ENCODE measurements at places on chromosomes 12 and 14. TPM values are rescaled to one million over a fixed set of nuclear protein-coding genes. Genes with fewer than 3 reads are reported as not detected.

- peak; percentile 34 for DNase-seq
Measured at GRCh38 chr14:57293866-57294837, 25.4 kb downstream of the AP5M1 start.

GRCh38 chr12:131072451-131073230 lies 118.9 kb downstream of the ADGRD1 start:
- DNase-seq: no peak

DNA sequence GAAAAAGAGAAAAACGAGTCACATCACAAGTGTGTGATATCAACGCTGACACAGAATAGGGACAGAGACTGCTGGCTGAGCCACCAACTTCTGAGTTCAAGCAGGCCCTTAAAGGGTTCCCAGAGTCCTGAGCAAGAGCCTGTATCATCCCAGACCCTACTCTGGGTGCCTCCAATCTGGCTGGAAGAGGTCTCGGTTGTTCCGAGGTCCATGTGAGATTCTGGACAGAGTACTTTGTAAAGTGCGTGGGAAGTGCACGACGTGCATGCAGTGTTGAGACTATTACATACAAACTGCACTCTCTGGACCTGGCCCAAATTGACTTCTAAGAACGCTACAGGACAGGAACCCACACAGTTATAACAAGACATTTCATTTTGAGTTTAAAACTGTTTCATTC lies 40.6 kb downstream of the MOK start:
- DNase-seq: no peak

DNA sequence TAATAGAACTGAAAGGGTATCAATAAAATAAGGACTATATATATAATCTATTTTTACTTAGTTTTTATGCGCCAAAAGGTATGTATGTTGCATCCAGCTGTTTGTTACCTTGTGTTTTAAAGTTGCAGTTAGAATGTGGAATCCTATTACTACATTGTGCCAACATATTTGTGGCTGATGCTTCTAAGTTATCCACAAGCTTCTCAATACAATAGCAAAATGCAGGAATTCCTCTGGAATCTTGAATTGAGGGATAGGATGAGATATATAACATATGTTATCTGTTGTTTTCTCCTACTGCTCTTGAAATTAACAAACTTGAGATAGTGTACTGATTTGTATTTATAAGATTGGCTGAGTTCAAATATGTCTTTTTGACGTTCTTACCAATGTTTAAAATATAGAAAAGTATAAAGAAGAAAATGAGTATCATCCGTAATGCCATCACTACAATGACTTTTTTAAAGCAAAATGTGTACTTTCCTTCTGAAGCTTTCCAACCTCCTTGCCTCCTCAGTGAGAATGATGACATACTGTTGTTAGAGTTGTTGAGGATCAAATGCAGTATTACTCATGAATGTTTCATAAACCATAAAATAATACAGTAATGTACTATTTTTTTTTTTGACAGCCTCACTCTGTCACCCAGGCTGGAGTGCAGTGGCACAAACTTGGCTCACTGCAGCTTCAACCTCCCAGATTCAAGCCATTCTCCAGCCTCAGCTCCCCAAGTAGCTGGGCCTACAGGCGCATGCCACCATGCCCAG lies 6.6 kb downstream of the RAP1B start:
- no peak for DNase-seq

The ACSM4 gene
- total RNA-seq: not detected

The STON2 gene
- total RNA-seq: not detected

The RNASE2 gene
- total RNA-seq: not detected

The FGF23 gene
- not detected for total RNA-seq

GRCh38 chr14:72054911-72055310 lies 122.7 kb downstream of the RGS6 start:
- no peak for DNase-seq

GRCh38 chr14:92886337-92886736 lies 36.6 kb upstream of the CHGA start:
- DNase-seq: no peak

- no peak for DNase-seq
Measured at GRCh38 chr12:45816652-45817051, 87.1 kb downstream of the ARID2 start.

The PPFIA2 gene
- total RNA-seq: 4.7 TPM

GRCh38 chr12:91180582-91181395 lies 1.8 kb downstream of the DCN start:
- peak; percentile 89 for DNase-seq

DNA sequence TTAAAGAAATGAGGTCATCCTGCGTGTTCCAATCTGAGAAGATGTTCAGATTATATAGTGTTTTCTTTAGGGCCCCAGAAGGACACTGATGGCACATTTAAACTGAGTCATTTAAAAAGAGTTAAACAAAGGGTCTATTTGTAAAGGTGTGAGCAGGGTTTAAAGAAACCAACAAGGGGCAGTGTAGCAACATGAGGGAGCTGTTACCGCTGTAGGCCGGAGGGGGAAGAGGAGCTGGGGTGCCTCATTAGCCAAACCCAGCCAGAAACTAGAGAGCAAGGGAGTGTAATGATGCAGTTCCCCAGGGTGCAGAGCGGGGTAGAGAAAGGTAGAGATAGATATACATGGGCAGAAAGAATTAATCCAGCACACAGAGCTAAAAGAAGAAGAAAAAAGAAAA lies 160.4 kb downstream of the TBX5 start:
- DNase-seq: no peak

- no peak for DNase-seq
Measured at GRCh38 chr12:25100194-25101091, 94.5 kb downstream of the DNAI7 start.

DNA sequence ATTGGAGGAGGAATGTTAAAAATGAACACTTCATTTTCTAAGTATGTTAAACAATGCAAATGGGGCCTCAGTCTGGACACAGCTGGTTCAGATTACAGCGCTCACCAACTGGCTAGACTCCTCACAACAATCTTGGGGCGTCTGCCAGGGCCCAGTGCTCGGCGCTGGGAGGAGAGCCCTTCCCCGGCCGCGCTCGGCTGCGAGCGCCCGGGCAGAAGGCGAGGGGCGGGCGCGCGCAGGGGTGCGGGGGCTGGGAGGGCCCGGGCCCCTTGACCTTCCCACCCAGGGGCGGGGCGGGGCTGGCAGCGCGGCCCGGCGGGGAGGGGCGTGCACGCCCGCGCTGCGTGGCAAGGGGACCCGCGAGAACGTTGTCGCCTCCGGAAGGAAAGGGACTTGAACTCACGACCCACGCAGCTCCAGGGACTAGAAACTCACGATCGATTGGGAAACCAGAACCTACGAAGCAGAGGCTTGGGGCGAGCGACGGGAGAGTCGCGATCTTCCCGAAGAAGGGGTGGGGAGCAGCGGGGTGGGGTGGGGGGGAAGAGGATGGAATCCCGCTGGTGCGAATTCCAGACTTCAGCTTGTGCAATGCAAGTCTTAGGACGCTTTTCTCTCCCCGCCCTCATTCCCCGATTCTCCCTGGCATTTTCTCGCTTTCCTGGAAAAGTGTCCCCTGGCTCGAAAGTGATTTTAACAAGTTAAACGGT lies at the start of gene FBLN5:
Gene FBLN5, minus strand, starts transcription at position 220 of the 710 bp plus-strand sequence. CDS start 465 bp downstream, outside the sequence.
- DNase-seq: peak; percentile 88

DNA sequence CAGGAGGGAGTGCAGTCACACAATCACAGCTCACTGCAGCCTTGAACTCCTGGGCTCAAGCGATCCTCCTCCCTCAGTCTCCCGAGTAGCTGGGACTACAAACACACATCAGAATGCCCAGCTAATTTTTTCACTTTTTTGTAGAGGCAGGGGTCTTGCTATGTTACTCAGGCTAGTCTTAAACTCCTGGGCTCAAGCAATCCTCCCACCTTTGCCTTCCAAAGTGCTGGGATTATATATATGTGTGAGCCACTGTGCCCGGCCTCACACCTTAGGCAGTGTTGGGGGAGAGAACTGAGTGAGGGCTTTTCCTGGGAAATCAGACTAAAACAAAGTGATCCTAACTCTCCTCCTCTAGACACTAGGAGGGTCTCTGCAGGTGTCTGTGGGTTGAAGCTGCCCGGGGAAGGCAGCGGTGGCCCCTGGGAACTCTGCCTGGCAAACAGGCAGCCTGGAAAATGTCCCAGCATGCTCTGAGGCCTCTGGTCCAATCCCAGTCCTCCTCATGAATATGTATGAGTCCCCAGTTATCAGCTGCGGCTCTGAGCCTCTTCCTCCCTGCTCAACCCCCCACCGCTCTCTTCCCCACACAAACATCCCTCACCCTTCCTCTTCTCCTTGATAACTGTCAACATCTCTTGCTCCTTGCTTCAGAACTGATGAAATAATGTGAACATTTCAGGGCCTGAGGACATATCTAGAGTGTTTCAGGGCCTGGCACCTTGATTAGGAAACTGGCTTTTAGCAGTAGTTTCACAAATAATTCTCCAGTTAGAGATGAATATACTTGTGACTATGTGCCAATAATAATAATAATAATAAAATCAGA lies 7.9 kb upstream of the NAA25 start:
- DNase-seq: peak; percentile 70

The GDF3 gene
- not detected for total RNA-seq

The EPYC gene
- total RNA-seq: not detected

DNA sequence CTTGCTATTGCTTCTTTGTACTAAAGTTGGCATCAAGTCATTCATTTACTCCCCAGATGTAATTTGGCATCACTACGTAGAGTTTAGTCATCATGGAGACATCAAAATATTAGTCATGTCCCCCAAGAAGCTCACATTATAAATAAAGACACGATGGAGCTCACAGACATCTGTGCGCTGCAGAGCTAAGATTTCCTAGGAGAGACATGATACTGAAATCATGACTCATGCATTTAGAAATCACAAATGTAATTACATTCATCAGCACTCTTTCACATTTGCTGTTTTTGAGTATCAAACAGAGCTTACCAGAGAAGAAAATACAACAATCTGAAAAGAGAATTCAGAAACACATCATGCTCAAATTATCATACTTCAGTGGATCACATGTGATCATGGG lies 169.8 kb downstream of the LRIG3 start:
- DNase-seq: peak; percentile 71

The ARF6 gene
- total RNA-seq: 60.2 TPM

The CELA1 gene
- not detected for total RNA-seq

GRCh38 chr12:17802657-17803641 lies 287.0 kb downstream of the RERGL start:
- no peak for DNase-seq

The PIANP gene
- total RNA-seq: not detected

The DBX2 gene
- total RNA-seq: not detected

The ZNF385A gene
- total RNA-seq: 2.2 TPM

The PMCH gene
- total RNA-seq: not detected

DNA sequence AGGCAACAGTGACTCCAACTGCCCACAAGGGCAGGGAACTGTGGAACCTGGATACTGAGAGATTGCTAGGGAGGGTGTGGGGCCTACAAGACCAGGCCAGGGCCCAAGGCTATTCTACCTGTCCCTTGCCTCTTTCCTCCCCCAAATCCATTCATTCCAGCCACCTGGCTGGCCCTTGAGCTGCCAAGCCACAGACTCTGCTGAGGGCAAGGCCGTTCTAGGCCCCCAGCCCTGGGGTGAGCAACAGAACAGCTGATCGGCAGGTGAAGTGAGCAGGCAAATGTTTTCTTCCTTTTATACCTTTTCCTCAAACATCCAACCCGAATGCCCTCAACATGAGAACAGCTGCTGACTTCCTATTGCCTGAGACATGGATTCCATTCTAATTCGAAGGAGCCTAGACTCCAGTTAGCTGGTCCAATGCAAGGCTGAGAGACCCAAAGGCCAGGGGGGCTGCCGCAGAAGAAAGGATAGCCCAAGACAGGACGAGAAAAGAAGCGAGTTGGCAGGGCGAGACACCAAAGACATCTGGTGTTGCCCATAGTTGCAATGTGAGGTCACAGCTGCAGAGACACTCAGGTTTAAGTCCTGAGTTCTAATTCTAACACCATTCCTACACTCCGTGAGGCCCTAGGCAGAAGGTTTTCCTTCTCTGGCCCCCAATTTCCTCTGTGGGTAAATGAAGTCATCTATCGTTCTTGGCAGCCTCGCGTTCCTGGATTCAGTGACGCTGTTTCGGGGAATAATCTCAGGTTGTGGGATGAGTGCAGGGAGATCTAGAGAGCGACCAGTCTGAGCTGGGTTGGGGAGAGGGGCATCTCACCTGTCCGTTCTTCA lies 1.7 kb downstream of the C1QL4 start:
- DNase-seq: no peak
